Eye (tissue), 1 donor: ENCODE measurements at places on chromosomes 12 and 14.
A peak's percentile ranks its signal among the peaks of the same experiment; 100 is the strongest.

DNA sequence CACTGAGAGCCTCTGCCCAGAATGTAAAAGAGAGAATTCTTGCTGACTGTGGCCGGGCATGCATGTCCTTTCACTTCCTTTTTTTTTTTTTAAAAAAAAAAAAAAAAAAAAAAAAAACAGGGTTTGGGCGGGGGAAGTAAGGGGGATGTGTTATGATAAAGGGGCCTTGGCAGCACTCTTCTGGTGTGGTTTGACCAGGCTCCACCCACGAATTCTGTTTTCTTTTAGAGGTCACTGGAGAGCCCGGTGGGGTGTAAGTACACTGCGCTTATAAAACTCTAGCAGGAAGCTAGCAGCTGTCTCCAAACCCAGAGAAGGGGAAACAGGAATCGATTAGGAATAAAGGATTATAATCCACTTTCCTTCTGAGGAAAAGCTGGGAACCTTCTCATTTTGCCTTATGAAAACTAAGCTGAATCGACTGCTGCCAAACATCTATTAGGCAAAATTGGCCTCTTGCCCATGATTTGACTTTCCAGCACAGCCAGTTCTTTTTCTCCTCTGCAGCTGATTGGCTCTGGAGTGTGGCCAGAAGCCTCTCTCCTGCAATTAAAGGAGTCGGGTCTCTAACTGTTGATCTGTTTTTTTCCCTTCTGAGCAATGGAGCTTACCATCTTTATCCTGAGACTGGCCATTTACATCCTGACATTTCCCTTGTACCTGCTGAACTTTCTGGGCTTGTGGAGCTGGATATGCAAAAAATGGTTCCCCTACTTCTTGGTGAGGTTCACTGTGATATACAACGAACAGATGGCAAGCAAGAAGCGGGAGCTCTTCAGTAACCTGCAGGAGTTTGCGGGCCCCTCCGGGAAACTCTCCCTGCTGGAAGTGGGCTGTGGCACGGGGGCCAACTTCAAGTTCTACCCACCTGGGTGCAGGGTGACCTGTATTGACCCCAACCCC lies 27.7 kb upstream of the HIGD1C start:
- DNase-seq: peak; percentile 92

DNA sequence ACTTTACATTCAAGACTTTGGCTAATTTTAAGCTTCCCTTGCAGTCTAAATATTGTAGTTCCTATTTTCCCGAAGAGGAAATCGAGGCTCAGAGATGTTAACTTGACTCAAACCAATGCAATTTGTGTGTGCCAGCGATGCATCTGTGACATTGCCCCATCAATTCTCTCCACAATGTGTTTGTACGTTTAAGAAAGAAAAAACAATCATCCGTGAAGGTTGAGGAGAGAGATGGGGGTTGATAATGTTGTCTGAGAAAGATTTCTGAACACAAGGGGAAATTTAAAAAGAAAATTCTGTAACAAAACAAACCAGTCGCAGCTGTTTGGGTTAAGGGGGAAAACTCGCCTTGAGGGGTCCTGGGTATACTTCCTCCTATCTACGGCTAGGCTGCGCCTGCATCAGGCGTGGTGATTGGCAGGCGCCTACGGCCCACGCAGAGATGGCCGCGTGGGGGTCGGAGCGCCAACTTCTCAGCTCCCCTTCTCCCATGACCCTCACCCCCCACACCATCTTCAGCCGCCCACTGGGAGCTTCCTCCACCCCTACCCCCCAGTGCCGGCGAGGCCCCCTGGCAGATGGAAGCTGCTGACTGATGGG lies 12.3 kb downstream of the SIX1 start:
- peak; percentile 58 for DNase-seq

GRCh38 chr14:92633274-92633616 lies 115.2 kb downstream of the LGMN start:
- DNase-seq: no peak

GRCh38 chr14:78986989-78987388 lies 816.8 kb downstream of the NRXN3 start:
- no peak for DNase-seq

DNA sequence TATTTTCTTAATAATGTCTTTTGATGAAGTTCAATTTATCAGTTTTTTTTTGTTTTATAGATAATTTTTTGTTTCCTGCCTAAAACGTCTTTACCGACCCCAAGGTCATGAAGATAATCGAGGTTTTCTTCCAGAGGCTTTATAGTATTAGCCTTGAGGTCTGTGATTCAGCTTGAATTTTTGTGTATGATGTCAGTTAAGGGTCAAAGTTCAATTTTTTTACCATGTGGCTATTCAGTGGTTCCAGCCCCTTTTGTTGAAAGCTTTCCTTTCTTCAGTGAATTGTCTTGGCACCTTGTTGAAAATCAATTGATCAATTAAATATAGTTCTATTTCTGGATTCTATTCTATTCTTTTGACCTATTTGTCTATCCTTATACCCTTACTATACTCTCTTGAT lies 3.2 kb upstream of the MGST1 start:
- no peak for DNase-seq

DNA sequence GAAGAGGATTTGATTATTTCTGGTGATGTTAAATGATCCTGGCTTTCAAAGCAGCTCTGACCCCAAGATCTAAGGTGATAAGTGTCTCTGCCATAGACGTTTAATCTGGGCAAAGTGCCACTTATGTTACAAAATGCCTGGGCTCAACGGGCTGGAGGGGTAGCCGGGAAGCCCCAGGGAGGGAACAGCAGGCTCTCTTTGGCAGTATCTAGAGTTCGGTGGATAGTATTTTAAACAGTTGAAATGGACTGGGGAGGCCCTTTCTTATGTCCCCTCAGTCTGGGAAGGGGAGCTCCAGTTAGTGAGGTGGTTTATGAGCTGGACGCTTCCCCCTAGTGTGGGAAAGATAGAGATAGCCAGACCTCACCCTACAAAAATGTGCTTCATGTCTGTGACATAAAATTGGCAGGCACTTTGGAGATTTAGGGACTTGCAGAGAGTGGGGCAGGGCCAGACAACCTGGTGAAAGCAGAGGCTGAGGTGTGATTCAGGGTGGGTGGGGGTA lies 5.5 kb upstream of the HOXC11 start:
- DNase-seq: no peak

DNA sequence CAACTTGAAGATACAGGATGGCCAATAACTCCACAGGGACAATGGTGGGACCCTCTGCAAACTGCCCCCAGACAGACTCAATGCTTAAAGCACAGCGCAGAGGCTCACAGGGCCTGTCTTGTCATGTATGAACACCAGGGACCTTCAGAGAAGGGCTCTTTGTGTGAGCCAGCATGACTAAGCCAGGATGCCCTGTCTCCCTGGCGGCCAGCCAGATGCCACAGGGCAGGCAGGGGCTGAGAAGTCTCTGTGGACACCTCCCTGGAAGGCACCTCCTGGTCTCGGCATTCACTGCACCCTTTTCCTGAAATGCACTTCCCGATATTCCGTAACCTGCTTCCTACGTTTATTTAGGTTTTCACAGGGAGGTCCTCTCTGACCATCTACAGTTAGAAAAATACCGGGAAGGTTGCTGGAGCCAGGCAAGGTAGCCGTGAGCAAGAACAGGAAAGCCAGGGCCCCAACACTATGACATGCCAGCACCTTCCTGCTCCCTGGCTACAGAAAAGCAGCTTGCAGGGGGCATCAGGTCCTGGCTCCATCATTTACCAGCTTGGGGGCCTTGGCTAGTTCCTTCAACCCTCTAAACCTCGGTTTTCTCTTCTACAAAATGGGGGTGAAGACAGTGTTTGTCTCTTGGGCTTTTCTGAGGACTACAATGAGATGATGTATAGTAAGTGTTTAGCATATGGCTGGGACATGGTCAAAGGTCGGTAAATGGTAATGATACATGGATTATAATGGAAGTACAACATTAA lies 65.0 kb downstream of the PITPNM2 start:
- DNase-seq: no peak

DNA sequence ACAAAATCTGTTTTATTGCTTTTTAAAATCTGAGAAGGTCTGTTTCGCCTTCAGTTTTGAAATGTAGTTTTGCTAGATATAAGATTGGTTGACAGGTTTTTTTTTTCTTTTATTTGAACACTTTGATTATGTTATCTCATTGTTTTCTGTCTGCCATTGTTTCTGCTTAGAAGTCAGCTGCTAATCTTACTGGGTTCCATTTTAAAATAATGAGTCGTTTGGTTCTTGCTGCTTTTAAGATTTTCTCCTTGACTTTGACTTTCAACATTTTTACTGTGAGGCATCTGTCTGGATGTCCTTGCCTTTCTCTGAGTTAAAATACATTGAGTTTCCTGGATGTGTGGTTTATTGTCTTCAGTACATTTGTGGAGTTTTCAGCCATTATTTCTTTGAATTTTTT lies 56.7 kb downstream of the ADIPOR2 start:
- DNase-seq: no peak

DNA sequence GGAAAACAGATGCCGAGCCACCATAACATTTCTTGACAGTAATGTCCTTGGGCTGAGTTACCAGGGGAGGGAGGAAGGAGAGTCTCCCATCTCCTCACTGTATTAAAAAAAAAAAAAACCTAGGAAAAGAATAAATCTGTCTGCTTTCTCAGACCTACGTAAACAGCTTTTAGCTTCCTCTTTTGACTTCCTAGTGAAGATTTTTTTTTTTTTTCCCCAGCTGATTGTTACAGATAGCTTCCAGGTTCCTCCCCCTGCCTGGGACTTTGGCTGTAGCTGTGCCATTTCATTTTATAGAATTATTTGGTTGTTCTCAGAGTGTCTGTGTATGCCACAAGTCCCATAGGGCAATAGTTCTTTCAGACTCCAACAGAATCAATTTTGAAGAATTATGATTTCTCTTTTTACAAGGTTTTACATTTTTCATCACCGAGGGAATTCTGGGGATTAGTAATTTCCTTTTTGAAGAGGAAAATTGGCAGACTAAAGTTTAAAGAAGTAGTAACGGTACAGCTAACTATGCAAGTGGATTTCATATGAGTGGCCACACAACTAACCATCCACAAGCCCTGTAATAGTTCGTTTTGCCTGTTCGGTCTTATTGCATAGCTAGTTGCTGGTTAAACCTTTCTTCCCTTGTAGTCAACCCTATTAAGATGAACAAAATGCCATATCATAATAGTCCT lies 23.1 kb upstream of the GNS start:
- peak; percentile 26 for DNase-seq

GRCh38 chr12:95787274-95787818 lies 3.2 kb downstream of the NTN4 start:
- DNase-seq: no peak

GRCh38 chr12:75481774-75482173 lies 1.2 kb downstream of the GLIPR1 start:
- no peak for DNase-seq

GRCh38 chr12:9702255-9702654 lies 30.6 kb downstream of the CLECL1 start:
- no peak for DNase-seq

DNA sequence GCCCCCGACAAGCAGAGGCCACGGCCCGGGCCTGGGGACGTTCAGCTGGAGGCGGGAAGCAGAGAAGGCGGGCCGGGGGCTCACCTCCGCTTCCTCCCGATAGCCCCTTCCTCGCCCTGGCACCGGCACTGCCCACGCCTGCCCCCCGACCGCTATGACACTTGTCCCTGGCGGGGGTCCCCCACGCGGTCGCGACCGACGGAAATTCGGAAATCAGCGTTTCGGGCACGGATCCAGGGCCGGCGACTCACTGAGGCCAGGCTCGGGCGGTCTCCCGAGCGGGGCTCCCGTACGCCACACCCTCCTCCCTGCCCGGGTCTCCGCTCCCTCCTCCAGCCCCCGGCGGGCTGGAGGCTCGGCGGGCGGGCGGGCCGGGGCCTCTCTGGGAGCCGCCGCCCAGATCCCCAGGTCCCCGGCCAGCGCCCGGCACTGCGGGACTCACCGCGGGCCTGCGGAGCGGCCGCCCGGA lies 581 bp downstream of the PITPNM2 start:
- DNase-seq: peak; percentile 54

DNA sequence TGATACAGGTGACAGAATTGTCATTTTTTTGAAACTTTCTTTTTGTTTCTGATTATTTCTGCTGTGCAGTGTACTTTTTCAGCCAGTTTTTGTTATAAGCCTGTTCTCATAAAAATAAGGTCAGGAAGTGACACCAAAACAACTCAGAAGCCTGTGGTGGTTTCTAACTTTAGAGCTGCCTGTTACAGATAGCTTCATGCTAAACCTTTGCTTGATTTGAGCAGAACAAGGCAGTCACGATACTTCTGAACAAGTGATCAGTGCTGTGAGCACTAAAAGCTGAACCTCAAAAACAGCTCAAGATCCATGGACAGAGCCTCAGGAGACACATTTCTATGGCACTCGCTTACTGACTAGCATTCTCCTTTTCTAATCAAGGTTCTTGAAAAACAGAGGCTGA lies 82.0 kb downstream of the PRKCH start:
- no peak for DNase-seq

DNA sequence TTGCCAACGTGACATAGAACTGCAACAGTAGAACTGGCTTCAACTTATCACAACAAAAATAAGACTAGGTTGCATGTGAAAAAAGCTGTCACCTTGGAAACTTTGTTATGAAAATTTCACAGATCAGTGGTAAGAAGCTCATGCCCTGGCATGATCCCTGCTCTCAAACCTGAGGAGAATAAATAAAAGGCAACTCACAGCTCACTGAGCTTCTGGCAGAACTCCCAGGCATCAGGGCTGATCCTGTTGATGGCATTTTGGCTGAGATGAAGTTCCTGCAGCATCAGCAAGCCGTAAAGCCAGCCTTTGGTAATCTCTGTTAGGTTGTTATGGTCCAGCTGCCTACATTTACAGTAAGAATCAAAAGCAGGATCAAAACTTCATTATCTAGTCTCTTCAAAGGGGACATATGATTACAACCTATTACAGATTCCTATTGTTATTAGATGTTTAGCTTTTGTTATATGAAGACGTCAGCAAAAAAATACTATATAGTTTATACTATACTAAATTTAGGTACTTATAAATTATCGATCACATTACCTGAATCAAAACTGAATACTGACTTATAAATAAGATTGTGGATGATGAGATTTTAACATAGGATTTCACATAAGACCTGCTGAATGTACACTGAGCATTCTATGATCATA lies 32.0 kb downstream of the LRIG3 start:
- DNase-seq: peak; percentile 68

GRCh38 chr14:81982046-81982445 lies 448.4 kb upstream of the SEL1L start:
- DNase-seq: peak; percentile 24

DNA sequence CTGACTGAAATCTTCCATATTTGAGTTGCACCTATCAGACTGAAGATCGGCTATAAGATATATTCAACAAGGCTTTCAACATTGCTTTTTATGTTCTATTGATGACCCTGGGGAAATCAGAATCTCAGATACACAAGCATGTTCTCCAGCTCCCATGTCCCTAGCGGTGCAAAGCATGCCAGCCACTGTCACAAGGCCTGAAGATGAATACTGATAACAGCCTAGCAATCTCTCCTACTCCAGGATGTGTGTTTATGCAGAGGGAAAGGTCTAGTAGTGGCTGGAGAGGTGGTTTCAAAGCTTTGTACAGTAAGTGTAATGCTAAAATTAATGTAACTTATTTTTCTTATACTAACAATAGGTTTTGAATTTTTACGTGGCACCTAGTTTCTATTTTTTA lies 64.6 kb downstream of the SOX5 start:
- peak; percentile 13 for DNase-seq

- no peak for DNase-seq
Observed at GRCh38 chr12:77918046-77918445, 87.4 kb downstream of the NAV3 start.

- DNase-seq: no peak
Observed at GRCh38 chr12:92583910-92584309, 118.9 kb upstream of the PLEKHG7 start.

- no peak for DNase-seq
Observed at GRCh38 chr14:21771671-21772070, 98.1 kb upstream of the OR4E1 start.
